ENCODE measurements at places on chromosomes 5 and 9.

GRCh38 chr9:108836319-108836718 is 19.5 kb downstream of the ACTL7B start:
- DNase-seq: no peak

GRCh38 chr5:66655395-66656324 is 59.5 kb downstream of the MAST4 start:
- no peak for DNase-seq

GRCh38 chr9:106916466-106917235 is 53.7 kb downstream of the ZNF462 start:
- DNase-seq: peak; percentile 57

GRCh38 chr5:10124287-10124686 is 125.4 kb downstream of the ATPSCKMT start:
- DNase-seq: peak; percentile 33

GRCh38 chr5:78538240-78538850 is 110.2 kb downstream of the LHFPL2 start:
- no peak for DNase-seq

DNA sequence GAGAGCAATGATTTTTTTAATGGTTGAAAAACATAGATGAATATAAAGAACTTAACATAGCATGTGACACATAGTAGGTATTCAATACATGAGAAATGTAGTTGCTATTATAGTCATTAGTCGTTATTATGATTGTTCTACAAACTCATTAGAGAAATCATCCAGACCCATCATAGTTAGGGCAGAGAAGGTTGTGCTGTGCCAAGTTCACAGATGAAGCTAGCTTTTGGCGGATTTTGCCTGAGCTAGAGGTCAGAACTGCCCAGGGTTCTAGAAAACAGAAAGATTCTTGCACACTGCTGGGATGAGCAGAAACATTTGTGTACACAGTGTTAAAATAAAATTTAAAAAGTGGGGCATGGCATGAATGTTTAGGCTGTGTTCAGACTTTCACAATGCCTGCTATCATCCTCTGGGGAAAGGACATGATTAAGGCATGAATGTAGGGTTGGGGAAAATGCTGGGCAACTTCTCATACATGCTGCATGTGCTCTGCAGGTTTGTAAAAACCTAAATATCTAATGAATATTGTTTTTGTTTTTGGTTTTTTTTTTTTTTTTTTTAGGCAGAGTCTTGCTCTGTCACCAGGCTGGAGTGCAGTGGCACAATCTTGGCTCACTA is 33.3 kb upstream of the RAD23B start:
- no peak for DNase-seq

DNA sequence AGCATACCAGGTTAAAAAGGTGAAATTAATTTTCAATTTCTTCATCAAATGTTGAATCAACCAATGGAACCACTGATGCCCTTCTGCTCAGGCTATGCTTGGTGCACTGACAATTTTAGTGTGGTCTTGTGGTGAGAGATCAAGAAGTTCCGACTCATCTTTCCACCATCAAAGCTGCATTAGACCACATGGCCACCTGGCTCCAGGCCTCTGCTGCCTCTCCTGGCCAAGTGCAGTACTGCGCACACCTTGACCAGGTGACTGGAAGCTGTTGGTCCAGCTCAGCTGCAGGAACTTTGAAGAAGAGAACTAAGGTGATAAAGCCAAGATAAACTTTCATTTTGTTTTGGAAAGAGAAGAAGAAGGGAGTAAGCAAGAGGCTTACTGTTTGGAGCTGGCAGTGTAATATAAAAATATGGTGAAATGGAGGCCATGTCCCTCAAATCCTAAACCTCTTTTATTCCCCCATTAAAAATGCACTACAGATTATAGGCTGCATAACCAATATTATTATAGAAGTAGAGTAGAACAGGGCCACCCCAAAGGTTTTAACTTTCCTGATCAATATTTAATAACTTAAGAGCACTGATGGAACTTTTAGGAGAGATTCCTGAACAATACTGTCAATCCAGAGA is 315.5 kb upstream of the C9orf72 start:
- peak; percentile 5 for DNase-seq

DNA sequence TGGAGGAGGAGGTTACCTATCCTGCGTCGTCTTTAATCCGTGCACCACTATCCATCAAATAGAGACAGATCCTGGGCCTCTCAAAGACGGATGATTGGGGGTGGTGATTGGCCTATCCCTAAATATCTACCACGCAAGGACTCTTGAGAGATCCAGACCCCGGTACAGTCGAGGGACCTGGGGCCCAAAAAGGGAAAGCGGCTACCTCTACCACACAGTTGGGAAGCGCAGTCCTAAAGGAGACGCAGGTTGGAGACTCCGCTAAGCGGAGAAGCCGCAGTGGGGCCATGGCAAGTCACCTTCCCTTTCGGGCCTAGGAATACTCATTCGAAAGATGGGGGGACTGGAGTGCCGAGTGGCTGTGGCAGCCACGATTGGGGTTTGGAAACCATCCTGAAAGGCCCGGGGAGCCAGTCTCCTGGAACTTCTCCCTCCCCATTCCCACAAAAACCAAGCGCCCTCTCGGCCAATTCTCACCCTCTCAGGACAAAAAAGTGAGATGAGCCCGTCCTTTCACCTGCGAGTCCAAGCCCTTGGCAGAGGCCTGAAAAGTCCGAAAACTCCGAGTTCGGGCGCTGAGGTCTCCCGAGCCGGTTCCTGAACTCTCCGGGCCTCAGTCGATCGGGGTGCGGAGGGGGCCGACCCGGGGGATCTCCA is 499 bp upstream of the FOXE1 start:
- DNase-seq: no peak

DNA sequence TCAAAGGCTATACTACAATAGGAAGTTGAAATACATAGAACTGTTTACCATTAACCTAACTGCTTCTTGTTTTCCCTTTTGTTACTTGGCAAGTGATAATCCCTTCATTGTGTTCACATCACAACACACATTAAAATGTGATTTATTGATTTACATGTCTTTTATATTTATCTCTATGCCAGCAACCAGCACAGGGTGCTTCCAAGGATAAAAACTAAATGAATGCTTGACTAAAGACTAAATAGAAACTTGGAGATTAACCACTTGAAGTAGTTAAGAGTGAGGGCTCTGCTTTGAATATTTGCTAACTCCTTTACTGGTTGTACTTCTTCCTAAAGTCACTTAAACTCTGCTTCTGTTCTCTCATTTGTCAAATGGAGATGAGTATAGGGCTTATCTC is 1730.6 kb downstream of the EFNA5 start:
- DNase-seq: no peak

DNA sequence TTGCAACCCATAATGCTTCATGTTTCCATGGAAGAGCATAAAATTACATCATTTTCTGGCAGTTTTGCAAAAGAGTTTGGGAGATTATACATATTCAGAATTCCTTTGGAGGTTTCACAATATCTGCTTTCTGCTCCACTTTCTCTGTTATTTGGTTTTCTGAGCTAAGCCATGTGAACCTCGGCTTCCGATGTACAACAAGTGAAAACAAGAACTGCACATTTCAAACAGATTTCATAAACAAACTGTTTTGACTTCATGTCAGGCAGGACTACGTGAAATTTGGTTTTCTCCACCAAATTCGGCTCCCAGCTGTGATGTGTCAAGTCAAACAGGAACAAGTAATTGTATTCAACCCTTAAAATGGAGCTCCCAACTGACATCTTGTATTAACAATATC is 609.8 kb downstream of the IRX1 start:
- no peak for DNase-seq

GRCh38 chr9:68672215-68672614 is 32.8 kb upstream of the PIP5K1B start:
- no peak for DNase-seq

DNA sequence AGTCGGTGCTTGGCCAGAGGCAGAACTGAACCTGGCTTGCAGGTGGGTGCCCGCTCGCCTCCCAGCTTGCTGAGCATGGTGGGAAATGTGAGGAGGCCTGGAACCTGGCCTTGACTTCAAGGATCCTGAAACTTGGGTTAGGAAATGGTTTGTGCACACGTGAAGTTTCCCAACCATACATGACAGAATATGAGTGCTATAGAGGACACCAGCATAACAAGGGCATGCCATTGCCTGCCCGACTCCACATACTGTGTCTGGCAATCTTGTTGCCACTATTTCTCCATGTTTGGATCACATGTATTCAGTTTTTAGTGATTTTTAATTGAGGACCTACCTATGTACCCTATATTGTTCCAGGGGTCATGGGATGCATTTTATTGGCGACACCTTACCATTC is 177.6 kb upstream of the ANKRD55 start:
- no peak for DNase-seq

- DNase-seq: peak; percentile 87
Measured at GRCh38 chr9:114662081-114662989, 4.7 kb upstream of the TEX53 start.

DNA sequence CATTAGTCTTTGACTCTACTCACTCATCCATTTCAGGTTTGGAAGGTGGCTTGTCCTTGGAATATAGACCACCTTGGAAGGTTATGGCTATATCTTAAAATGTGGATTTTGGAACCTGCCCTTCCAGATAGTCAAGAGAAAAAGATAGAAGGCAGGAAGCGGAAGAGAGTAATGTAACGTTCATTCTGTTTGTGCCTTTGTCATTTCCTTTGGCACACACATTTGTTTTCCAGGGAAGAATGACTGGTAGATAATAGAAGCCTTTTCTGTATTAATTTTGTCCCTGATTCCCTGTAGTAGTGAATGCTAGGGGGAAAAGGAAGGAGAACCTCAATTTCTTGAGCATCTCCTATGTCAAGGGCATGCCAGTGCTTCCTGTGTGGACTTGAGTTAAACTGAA is 54.7 kb downstream of the PPIC start:
- no peak for DNase-seq

GRCh38 chr5:14400085-14400484 is 181.5 kb upstream of the OTULINL start:
- peak; percentile 64 for DNase-seq

DNA sequence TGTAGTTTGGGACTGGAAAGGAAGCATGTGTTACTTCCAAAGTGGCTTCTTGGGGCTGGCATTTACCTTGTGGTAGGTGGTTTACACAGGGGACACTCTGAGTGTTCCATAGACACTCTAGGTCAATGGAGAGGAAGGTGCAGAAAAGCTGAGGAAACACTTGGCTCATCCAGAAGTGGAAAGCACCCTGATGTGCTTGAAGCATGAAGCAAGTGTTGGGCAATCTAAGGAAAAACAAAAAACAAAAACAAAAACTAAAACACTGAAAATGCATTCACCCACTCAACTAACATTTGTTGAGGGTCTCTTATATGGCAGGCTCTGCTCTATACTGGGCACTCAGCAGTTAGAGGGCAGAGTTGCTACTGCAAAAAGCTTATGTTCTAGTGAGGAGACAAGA is 2.9 kb upstream of the ERAP2 start:
- no peak for DNase-seq

GRCh38 chr9:124771021-124771866 is at the start of gene NR6A1:
TSS of gene NR6A1 (minus strand) at chr9:124771311.
- peak; percentile 99 for DNase-seq

DNA sequence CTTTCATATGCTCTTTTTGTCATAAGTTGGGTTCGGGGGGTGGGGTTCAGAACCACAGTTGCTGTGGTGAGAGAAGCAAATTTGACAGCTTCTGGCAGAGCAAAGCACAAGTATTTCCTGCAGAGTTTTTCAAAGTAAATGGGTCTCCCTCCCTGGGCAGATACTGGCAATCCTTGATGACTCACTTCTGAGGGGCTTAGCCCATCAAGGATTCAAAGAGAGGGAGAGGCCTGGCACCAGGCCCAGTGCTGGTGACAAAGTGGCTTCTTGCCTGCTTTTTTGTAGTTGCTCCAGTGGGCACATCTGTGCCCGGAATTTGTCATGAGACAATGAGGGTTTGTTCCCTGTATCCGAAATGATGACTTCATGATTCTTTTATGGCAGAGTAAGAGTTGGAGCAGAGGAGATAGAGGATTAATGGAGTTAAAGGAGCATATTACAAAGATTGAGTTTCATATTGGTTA is 46.6 kb upstream of the TNC start:
- peak; percentile 36 for DNase-seq

DNA sequence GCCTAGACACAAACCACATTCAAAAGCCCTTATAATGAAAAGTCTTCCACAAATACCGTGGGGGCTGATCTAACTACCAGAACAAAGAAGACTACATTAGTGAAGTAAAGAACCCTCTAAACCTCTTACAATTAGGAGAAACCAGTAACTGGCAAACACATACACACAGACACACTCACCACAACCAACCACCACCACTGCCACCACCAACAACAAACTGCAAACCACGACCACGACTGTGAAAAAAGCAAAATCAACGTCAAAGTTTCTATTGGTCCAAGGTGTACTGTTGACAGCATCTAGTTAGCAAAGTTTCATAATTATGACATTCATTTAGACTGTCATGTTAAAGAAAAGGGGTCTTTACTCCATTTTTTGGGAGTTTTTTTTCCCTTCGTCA is 2.7 kb downstream of the CDO1 start:
- no peak for DNase-seq

DNA sequence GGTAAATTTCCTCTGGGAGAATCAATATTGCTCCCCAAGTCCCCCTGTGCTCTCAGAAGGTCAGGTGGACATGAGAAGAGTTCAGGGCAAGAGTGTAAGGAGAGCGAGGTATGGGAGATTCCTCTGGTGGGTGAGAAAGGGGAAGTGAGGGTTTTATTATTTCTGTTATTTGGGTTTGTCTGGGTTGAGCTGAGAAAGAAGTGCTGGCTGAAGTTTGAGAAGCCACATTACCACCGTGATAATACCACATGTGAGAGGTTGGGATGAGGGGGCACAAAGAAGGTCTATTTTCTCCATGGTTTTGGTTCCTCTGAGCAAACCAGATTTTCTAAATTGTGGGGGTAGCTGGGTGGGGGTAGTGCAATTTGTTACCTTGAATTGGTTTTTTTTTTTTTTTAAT is 350.4 kb downstream of the OSTF1 start:
- DNase-seq: no peak

- DNase-seq: peak; percentile 40
Measured at GRCh38 chr9:112789473-112789872, 38.9 kb downstream of the SNX30 start.

DNA sequence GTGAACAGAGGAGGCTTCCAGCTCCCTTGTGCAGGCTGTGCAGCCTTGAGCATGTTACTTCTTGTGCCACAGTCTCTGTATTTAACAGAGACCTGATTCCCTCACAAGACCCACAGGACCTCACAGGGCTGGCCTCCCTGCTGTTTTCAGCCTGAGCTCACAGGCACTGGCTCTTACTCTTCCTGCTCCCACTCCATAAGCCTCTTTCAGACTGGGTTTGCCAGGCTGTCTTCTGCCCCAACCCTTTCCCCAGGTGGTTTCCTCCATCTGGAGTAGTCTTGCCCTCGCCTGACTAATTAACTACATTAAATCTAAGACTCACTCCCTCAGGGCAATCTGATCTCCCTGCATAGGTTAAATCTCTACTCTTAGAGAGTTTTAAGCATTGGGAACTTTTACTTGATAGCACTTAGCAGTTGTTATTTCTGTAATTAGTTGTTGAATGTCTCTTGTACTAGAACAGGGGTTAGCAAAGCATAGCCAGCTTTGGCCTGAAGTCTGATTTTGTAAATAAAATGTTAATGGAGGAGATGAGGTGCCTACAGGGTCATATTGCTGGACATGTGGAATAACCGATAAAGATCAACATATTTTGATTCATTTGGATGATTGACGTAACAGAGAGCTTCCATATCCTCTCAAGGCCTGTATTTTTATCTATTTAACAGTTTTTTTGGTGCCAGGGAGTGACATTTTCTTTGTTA is 28.6 kb upstream of the SPATA31E1 start:
- no peak for DNase-seq

GRCh38 chr9:94086486-94087345 is 2.5 kb downstream of the PTPDC1 start:
- DNase-seq: peak; percentile 51

Measured in AG20443 (cell line).